ENCODE measurements at places on chromosomes 5 and 9.

GRCh38 chr9:136572828-136573625, 27.2 kb upstream of the NOTCH1 start:
- no peak for DNase-seq

- no peak for DNase-seq
Measured at GRCh38 chr5:10330511-10331230, 22.8 kb upstream of the MARCHF6 start.

- DNase-seq, result no peak
Measured at GRCh38 chr9:119391878-119392277, 22.6 kb upstream of the BRINP1 start.

DNA sequence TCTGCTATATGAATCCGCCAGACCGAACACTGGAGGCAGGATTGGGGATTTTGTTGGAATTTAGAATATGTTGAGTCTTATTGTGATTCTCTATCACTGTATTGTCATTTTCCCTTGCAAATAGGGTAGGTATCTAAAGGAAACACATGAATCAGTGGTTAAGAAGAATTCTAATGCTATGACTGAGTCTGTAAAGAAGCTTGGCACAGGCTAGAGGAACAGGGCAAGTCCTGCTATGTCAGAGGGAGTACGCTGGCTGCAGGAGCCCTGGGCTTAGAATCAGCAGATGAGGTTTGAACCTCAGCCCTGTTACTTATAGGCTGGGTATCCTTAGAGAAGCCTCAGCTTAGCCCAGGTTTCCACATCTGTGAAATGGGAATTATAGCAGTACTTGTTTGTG, 198.1 kb downstream of the NR3C1 start:
- no peak for DNase-seq

DNA sequence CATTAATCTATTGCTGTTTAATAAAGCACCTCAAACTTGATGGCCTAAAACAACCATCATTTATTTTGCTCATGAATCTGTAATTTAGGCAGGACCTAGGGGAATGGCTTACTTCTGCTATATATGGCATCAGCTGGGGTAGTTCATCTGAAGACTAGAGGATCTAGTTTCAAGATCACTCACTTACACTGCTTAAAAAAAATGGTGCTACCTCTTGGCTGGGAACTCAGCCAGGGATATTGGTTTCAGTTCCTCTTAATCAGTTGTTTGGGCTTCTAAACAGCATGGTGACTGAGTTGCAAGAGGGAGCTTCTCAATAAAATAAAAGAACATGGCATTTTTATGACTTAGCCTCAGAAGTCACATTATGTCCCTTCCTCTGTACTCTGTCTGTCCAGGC, 142.0 kb downstream of the FAM114A2 start:
- DNase-seq, result no peak

GRCh38 chr5:170070556-170071412, 34.9 kb upstream of the FOXI1 start:
- peak; percentile 88 for DNase-seq

- no peak for DNase-seq
Measured at GRCh38 chr5:67347821-67348220, 151.2 kb upstream of the CD180 start.

DNA sequence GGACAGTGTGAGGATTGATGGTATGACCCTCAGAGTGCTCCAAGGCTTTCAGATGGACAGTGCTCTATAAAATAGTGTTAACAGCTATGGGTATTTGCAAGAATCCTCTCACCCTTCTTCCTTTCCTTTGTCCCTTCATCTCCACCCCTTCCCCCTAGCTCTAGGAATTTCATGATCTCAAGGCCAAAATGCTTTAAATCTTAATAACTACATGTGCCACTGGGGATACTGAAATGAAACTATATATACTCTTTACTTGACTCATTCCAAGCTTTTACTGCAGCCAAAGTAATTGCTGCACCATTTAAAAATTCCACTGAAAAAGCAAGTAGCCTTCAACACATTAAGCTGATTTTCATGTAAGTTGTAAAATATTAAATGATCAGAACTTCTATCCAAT, 361.6 kb upstream of the SLC30A5 start:
- DNase-seq, result no peak

GRCh38 chr9:88312045-88312444, 76.2 kb upstream of the SPIN1 start:
- DNase-seq, result no peak

- no peak for DNase-seq
Measured at GRCh38 chr9:120901755-120902568, 24.6 kb downstream of the TRAF1 start.

DNA sequence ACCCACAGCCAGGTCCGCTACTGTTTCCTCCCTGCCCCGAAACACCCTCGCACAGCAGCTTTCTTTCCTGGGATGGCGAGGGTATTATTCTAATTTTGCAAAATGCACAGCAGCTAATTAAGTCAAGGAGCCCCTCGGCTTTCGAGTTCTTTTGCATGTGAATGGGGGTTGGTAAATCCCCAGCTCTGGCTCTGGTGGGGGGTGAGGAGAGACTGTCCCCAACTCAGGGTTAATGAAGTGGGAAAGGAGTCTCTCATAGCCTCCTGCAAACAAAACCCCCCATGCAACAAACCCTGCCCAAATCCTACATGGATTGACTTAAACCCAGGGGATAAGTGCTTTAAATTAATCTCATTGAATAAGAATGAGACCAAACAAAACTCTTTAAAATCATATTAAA, 8.8 kb downstream of the BARHL1 start:
- DNase-seq, result peak; percentile 86

DNA sequence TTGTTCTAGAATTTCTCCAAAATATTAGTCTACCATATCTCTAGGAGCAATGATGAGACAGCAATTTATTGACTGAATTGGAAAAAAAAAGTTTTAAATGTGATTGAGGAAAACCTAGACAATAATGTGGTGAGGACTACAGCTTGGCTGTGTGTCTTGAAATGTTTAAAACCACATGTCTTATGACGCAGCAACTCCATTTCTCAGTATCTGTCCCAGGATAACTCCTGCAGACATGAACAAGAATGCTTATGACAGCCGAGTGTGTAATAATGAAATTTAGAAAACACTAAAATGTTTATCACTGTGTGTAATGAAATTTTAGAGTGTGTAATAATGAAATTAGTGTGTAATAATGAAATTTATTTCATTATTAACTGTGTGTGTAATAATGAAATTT, 254.1 kb upstream of the DAPK1 start:
- no peak for DNase-seq

- DNase-seq, result no peak
Measured at GRCh38 chr9:86481466-86481865, 127.3 kb upstream of the TUT7 start.

- no peak for DNase-seq
Measured at GRCh38 chr5:5504325-5504724, 81.8 kb downstream of the ICE1 start.

GRCh38 chr5:2739360-2740050, 12.0 kb downstream of the IRX2 start:
- peak; percentile 75 for DNase-seq

- DNase-seq, result no peak
Measured at GRCh38 chr9:137082925-137083290, 3.9 kb upstream of the MAN1B1 start.

All from neural progenitor cell (in vitro differentiated cells).